Vagina (tissue), 2 donors: ENCODE measurements at places on chromosomes 12 and 14. TPM values are rescaled to one million over a fixed set of nuclear protein-coding genes. Genes with fewer than 3 reads are reported as not detected.

Gene TBC1D30
- 3.9 TPM for total RNA-seq

Gene HRK
- not detected for total RNA-seq

Gene CCNT1
- 58.4 TPM for total RNA-seq

GRCh38 chr12:12926571-12927071, 25.3 kb downstream of the GPRC5D start:
- no peak for DNase-seq
- H3K27ac ChIP-seq = no peak overlapping the region
- peaks cover 2% of the 10 kb centered on the region for H3K4me1 ChIP-seq

DNA sequence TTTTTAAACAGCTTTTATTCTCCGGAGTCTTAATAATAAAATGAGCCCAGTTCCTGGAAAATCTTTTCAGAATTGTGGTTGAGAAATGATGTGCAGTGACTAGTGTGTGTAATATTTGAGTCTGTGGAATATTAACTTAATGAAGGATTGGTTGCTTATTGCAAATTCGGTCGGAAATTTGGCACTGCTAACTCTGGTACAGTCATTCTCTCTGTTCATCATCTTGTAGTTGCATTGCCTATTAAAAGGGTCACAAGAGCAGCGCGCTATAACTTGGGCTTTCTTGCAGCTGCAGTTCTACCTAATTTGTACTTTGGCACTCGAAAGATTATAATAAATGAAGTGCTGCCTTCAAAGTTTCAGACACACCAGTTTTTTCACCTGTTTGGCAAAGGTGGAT, 146.0 kb downstream of the FLRT2 start:
- no peak overlapping the region for H3K27ac ChIP-seq
- H3K4me3 ChIP-seq = no peak overlapping the region
- DNase-seq = no peak

Gene NR4A1
- 465 TPM for total RNA-seq

DNA sequence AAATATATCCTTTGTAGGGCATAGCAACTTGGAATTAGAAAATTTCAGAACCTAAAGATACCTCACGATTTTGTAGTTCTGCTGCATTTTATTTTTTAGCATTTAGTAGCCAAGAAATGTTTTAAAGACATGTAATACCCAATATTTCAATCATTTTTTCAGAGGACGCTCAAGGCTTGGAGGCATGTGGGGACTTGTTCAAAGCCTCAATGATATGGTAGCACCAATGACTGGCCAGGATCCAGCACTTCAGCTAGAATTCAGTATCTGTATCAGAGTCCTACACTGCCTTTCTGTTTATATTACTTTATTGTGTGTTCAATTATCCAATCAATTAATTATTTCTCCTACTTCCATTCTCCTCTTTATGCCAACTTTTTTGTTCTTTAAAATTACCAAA, 154.8 kb upstream of the NEDD1 start:
- no peak overlapping the region for H3K4me3 ChIP-seq
- H3K27me3 ChIP-seq = no peaks in the 10 kb centered on the region
- DNase-seq = no peak
- no peaks in the 10 kb centered on the region for H3K36me3 ChIP-seq

Gene NGB
- total RNA-seq = 1.7 TPM

GRCh38 chr14:23146980-23147379, 27.9 kb upstream of the CEBPE start:
- no peak overlapping the region for H3K4me3 ChIP-seq
- DNase-seq = no peak
- no peaks in the 10 kb centered on the region for H3K27me3 ChIP-seq
- peak overlapping the region; percentile 87 for H3K27ac ChIP-seq
- H3K36me3 ChIP-seq = no peaks in the 10 kb centered on the region

DNA sequence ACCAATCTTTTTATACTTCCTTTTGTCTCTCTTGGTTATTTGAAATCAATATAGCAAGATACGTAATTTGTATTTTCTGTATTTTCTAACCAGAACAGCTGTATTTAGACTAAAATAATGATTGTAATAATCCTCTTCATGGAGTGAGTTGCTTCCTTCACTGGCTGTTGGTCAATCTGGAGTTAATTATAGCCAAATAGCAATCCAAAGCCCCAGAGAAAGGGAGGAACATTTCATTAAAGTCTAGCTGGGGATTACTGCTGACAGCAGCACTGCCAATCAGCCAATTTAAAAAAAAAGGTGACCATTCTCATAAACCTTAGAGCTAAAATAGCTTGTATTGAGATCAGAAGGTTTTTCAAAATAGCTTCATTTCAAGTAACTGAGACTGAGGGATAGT, 118.0 kb downstream of the TRHDE start:
- no peaks in the 10 kb centered on the region for H3K36me3 ChIP-seq
- no peak for DNase-seq
- no peak overlapping the region for H3K27ac ChIP-seq
- H3K27me3 ChIP-seq = no peaks in the 10 kb centered on the region
- no peaks in the 10 kb centered on the region for H3K4me1 ChIP-seq

Gene CLEC1B
- total RNA-seq = not detected

GRCh38 chr12:14803830-14804160, 325 bp downstream of the C12orf60 start:
- H3K27me3 ChIP-seq = no peaks in the 10 kb centered on the region
- H3K36me3 ChIP-seq = peaks cover 9% of the 10 kb centered on the region
- H3K27ac ChIP-seq = peak overlapping the region; percentile 68
- no peak for DNase-seq

GRCh38 chr12:44509471-44509870, 366.6 kb downstream of the NELL2 start:
- no peak overlapping the region for H3K27ac ChIP-seq
- H3K27me3 ChIP-seq = no peaks in the 10 kb centered on the region
- H3K36me3 ChIP-seq = no peaks in the 10 kb centered on the region
- DNase-seq = no peak
- no peaks in the 10 kb centered on the region for H3K4me1 ChIP-seq
- no peak overlapping the region for H3K4me3 ChIP-seq

DNA sequence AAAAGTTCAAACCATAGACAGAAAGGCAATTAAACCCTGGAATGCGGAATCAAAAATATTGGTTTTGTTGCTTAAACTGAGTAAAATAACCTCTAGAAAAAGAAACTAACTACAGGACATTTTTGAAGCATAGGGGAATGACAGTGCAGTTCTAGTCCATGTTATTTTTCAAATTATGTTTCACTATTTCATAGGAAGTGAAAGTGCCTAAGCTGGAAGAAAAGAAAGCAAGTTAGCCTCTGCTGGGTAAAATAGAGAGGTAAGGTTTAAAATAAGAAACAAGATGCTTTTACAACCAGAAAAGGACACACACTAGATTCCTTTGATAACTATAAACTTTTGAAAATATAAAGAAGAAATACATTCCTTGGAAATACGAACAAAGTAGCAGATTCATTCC, 1.1 kb downstream of the CLECL1 start:
- H3K4me3 ChIP-seq = no peak overlapping the region
- H3K4me1 ChIP-seq = no peaks in the 10 kb centered on the region
- no peaks in the 10 kb centered on the region for H3K36me3 ChIP-seq
- H3K27ac ChIP-seq = no peak overlapping the region
- no peak for DNase-seq

- no peak overlapping the region for H3K27ac ChIP-seq
- no peaks in the 10 kb centered on the region for H3K27me3 ChIP-seq
- no peak overlapping the region for H3K4me3 ChIP-seq
- no peaks in the 10 kb centered on the region for H3K36me3 ChIP-seq
- peak; percentile 81 for DNase-seq
- no peaks in the 10 kb centered on the region for H3K4me1 ChIP-seq
Measured at GRCh38 chr14:94360945-94361565, 27.3 kb downstream of the SERPINA1 start.

DNA sequence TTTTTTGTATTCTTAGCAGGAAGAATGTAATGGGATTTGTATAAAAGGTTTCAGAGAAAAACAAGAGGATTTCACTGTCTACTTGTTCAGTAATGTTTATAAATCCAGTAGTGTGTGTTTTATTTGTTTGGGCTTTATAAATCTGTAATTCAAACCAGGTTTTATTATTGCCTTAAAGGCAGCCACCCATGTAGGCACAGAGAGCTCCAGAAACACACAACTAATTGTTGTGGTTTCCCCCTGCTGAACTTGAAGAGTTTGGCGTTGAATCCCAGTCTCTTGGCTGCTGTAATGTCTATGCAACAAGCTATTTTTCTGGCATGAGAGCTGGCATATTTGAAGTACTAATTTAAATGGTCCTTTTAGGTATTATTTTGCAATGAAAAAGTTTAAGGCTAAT, 63.4 kb upstream of the SLCO1C1 start:
- H3K27ac ChIP-seq = no peak overlapping the region
- H3K27me3 ChIP-seq = no peaks in the 10 kb centered on the region
- H3K4me1 ChIP-seq = no peaks in the 10 kb centered on the region
- no peak overlapping the region for H3K4me3 ChIP-seq

Gene KRT82
- not detected for total RNA-seq

- no peaks in the 10 kb centered on the region for H3K27me3 ChIP-seq
- H3K36me3 ChIP-seq = no peaks in the 10 kb centered on the region
- no peak for DNase-seq
- peak overlapping the region; percentile 68 for H3K27ac ChIP-seq
- no peak overlapping the region for H3K4me3 ChIP-seq
Measured at GRCh38 chr12:76587428-76588178, 28.0 kb upstream of the OSBPL8 start.

- no peaks in the 10 kb centered on the region for H3K36me3 ChIP-seq
- H3K4me1 ChIP-seq = peaks cover 29% of the 10 kb centered on the region
- peak overlapping the region; percentile 53 for H3K27ac ChIP-seq
- H3K4me3 ChIP-seq = peak overlapping the region; percentile 54
Measured at GRCh38 chr14:69260861-69261564, 1.1 kb downstream of the GALNT16 start.

Gene DNM1L
- total RNA-seq = 81.8 TPM

GRCh38 chr12:25384893-25385248, 134.1 kb upstream of the KRAS start:
- no peaks in the 10 kb centered on the region for H3K4me1 ChIP-seq
- no peak for DNase-seq
- H3K4me3 ChIP-seq = peak overlapping the region; percentile 70
- peak overlapping the region; percentile 98 for H3K27ac ChIP-seq
- H3K36me3 ChIP-seq = no peaks in the 10 kb centered on the region

- no peaks in the 10 kb centered on the region for H3K4me1 ChIP-seq
- H3K27me3 ChIP-seq = no peaks in the 10 kb centered on the region
- DNase-seq = no peak
- no peaks in the 10 kb centered on the region for H3K36me3 ChIP-seq
- H3K27ac ChIP-seq = no peak overlapping the region
Measured at GRCh38 chr12:102992297-102992696, 34.8 kb downstream of the ASCL1 start.

DNA sequence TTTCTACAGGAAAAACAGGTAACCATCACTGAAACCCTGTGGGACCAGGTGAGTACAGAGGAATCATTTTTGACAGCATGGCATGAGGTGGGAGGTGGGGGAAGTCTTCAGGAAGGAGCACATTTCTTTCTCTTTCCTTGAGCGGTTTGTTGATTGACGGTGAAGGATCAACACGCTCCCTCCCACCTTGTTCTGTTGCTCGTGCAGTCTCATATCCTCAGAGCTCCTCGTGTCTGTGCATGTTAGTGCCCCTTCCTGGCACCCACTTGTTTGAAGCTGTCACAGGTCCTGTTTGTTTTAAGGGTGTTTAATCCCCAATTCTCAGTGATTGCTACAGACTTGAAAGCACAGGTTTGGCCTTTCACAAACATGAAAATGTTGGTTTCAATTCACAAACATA, 4.4 kb downstream of the C12orf54 start:
- peaks cover 6% of the 10 kb centered on the region for H3K4me1 ChIP-seq
- no peaks in the 10 kb centered on the region for H3K27me3 ChIP-seq
- DNase-seq = no peak
- H3K36me3 ChIP-seq = no peaks in the 10 kb centered on the region
